ENCODE measurements at places on chromosomes 2 and 18.

GRCh38 chr18:22585333-22585732 lies 167.6 kb upstream of the CTAGE1 start:
- DNase-seq = no peak

- no peak for DNase-seq
Measured at GRCh38 chr2:54629914-54630857, 93.3 kb upstream of the EML6 start.

DNA sequence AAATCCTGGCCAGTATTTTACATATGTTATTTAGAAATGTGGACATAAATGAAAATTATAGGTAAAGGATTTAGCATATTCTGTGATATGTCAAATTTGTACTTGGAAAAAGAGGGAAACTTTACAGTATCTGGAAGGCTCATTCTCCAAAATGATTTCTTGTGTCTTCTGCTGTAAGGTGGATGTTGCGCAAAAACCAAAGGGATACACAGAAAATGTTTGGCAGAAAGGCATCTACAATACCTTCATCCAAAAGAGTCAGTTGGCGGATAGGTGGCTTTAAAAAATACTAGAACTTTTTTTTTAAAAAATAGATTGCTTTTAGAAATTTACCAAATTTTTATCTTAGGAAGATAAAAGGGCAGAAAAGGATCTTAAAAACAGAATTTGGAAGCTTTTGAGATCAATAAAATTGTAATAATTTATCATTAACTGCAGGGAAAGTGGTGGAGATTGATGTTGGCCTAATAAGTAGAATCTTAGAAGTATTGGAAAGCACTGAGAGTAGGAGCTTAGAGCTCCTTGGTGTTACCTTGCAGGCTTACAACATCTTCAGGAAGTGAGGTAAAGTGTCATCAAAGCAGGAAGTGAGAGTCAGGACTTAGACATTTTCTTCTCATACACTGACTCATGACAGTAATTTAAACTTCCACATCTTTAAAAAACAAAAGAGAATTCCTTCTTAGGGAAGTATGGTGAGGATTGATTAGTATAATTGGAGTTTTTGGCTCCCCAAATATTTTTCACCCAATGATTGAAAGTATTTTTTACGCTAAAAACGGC lies 2.1 kb downstream of the NABP1 start:
- DNase-seq = no peak

- DNase-seq = no peak
Measured at GRCh38 chr2:69292256-69292655, 94.8 kb downstream of the GFPT1 start.

DNA sequence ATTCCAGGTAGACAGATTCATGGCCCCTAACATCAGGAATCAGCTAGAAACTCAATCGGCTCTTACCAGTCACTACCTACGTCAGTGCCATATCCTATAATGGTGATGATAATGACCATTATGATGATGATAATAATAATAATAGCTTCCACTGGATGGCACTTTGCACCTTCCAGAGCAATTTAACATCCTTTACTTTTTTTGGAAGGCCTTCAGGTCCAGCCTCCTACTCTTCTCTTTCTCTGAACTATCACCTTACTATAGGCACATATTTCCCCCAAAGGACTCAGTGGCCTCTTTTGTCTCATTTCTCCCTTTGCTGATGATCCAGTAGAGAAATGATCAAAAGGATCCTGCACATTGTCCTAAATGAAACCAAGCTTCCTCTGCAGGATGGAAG lies 56.0 kb downstream of the BCL11A start:
- no peak for DNase-seq

GRCh38 chr2:150938527-150938926 lies 323.1 kb downstream of the RBM43 start:
- DNase-seq = no peak

DNA sequence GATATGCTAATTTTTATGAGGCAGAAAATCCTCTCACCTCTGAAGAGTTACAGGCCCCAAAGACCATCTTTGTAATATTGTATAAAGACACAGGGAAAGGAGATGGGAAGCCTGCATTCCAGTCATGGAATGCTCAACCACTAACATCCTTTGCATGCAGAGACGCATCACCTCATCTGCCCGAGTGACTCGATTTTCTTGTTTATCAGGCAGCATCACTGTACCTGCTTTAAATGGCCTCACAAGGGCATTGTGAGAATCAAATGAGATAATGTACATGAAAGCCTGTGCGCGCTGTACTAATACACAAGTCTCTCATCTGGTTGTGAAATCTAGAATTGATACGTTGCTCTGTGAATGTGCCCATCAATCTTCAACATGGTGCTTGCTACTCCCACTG lies 10.2 kb upstream of the TMEM247 start:
- no peak for DNase-seq

- no peak for DNase-seq
Measured at GRCh38 chr2:7953195-7953594, 728.7 kb upstream of the ID2 start.

DNA sequence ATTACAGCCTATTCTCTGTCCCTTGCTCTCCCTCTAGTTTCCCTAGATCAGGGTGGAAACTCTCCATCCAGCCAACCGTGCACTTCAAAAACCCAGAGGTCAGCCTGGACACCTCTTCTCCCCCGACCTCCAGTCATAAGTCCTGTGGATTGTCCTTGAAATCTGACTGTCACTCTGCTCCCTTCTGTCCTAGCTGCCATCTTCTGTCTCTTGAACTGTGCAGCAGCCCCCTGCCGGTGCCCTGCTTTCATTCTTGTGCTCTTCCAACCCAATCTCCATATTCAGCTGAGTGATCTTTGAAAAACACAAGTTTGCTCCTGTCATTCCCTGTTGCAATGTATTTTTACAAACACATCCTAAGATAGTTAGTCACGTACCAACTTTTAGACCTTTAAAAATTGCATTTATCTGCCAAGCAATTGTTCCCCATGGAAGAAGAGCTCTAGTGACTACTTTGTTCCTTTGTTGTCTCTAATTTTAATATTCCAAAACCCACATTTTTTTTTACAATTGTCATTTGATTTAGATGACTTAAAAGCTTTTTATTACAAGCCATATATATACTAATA lies 254.3 kb downstream of the CAMKMT start:
- peak; percentile 2 for DNase-seq

DNA sequence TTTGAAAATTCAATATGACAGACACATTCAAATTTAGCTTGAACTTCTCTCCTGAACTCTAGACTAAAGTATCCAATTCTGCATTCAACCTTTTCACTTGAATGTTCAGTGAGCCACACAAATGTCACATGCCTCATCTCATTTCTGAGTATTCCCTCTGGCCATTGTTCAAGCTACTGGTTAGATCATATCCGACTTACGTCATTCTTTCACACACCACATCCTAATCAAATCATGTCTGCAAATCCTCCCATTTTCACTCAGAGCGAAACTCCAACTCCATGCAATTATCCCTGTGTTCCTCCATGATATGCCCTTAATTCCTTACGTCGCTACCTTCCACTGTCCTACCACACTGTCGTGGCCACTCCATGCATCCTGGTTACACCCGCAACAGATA lies 425.1 kb downstream of the CBLN2 start:
- DNase-seq = no peak

DNA sequence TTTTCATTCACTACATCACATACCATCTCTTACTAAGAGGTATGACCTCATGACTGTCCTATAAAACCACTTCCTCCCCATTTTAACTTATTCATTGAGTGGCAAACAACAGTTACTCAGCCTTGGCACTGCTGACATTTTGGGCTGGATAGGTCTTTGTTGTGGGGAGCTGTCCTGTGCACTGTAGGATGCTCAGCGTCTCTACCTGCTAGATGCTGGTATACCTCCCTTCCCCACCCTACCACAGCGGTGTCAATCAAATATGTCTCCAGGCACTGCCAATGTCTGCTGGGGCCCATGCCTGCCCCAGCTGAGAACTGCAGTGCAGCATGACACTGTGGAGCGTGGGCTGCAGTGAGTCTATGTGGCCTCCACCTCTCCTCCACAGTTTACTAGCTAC lies 76.3 kb upstream of the MGAT4A start:
- no peak for DNase-seq

GRCh38 chr2:85199698-85200097 lies 66.5 kb downstream of the TCF7L1 start:
- DNase-seq = no peak

DNA sequence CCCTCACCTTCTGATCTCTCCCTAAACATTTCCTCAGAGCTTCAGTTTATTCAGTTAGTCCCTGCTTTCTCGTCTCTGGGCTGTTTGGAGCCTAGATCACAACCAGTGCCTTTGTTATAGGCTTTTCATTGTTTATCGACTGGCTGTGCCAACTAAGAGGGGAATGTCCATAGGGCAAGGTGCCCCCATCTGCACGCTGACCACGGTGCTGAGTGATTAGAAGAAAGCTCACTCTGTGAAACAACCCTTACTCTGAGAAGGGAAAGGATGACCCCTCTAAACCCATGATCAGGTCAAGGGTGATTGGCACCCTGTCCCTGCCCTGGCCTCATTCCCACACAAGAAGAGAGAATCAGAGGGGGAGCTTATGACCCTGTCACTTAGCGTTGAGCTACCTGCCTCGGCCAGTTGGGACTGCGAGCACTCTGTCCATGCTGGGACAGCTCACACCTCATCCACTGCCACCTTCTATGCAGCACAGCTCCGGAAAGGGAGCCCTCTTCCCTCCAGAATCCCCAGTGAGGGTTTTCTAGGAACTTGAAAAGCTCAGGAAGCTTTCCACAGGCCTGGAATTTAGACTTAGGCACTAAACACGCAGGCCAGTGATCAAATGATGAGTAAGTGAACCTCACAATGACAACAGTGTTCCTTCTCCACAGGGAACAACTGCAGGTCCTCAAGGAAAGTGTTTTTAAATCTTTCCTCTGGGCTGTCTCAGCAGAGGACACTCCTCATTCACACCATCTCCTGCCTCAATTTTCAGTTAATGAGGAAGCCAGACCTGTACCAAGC lies 2.3 kb upstream of the ACTG2 start:
- DNase-seq = no peak

DNA sequence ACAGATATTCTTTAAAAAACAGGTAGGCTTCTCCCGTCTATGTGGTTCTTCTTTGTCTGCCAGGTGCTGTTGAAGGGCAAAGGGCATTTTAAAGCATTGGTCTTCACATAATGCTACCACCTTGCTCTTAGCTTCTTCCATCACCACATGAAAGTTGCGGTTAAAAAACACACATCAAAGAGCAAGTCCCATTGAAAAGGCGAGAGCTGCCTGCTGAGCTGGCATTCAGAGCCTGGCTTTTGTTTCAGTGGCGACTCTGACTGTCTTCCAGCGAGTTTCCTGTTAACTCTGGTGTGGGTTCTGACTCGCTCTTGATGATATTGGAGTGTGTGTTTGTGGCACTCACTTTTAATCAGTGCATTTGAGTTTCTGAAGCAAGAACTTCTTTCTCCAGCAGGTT lies 624.9 kb upstream of the FANCL start:
- no peak for DNase-seq

- DNase-seq = no peak
Measured at GRCh38 chr18:48832938-48833700, 117.6 kb downstream of the SMAD7 start.

DNA sequence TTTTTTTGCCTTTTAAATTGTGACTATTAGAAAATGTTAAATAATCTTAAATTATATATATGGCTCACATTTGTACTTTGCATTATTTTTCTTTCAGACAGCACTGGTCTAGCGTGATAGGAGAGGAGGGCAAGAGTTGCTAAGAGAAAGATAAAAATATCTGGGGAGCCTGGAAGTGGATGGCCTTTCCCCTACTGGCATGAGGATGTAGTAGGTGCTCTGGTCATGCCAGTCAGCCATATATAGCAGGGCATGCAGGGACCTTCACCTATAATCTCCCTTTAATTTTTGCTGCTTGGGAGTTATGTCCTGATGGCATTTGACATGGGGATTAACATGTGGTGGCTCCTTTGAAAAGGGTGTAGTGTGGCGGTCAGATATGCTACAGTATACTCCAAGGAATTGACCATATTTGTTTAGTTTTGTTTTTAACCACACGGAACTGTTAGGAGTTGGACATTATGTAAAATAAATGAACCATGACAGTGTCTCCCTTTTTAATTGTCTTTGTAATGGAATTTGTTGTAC lies 144.7 kb downstream of the BABAM2 start:
- no peak for DNase-seq

GRCh38 chr2:40448476-40449079 lies 3.3 kb downstream of the SLC8A1 start:
- DNase-seq = no peak

GRCh38 chr2:52518678-52519077 lies 1248.9 kb upstream of the CHAC2 start:
- no peak for DNase-seq

DNA sequence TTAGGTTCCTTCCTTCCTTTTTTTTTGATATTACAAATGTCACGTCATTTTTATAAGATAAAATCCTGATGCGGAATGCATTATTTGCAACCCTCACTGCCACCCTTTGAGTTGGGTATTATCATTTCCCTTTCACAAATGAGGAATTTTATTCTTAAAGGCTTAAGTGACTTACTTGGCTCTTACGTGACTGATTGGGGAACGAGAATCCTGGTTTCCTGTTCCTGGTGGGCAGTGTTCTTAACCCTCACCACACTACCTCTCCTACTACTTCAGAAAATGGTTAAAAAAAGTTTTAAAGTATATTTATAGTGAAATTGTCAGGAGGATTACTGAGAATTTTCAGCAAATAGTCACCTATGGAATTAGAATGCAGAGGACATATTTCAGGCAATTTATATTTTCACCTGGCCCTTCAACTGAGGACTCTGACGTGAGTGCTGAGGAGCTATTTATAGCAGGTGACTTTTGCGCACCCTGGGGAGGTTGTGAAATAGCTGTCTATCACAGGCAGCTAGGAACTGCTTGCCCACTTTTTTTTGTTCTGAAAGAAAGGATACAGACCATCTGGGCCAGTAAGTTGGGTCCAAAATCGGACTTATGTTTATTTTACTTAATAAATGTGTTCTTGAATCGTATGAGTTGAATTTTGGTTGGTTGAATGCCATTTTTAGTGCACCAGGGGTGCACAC lies 18.7 kb upstream of the RASGRP3 start:
- DNase-seq = no peak

- DNase-seq = no peak
Measured at GRCh38 chr2:133736674-133737073, 168.4 kb upstream of the NCKAP5 start.

DNA sequence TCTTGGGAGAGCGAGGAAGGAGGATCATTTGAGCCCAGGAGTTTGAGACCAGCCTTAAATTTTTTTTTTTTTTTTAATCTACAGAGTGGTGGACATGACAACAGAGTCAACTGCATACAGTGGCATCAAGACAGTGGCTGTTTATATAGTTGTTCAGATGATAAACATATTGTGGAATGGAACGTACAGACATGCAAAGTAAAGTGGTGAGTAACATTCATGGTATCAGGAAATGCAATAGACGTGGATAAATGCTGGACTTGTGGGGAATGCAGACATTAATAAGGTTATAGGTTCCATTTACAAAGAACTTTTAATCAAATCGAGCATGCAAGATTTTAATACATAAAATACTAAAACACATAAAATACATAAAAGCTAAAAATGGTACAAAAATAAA lies 11.9 kb downstream of the WDR43 start:
- no peak for DNase-seq

DNA sequence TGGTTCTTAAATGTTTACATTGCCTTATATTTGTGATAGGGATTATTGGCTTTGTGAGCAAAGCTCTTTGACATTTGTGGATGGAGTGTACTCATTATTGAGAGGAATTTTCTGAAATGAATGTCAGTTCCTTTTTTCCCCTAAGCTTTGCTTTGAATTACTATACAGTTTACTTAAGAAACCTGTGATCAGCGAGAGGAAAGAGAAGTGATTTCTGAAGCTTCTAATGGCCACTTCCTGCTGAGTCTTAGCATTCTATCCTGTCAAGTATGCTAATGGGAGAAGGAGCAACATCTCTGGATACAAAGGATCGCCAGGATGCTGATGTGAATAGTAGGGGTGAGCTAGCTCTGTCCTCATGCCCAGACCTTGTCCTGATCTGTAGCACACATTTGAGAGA lies 47.8 kb upstream of the MGAT5 start:
- no peak for DNase-seq

Data from neural crest cell (in vitro differentiated cells).